Stimulated activated CD8-positive, alpha-beta memory T cell treated with anti-CD3 and anti-CD28 coated beads, Interleukin-12 subunit alpha, Interleukin-12 subunit beta, amount 100 ng/mL, for 4 hours (primary cell): ENCODE measurements at places on chromosomes 6 and 20.

DNA sequence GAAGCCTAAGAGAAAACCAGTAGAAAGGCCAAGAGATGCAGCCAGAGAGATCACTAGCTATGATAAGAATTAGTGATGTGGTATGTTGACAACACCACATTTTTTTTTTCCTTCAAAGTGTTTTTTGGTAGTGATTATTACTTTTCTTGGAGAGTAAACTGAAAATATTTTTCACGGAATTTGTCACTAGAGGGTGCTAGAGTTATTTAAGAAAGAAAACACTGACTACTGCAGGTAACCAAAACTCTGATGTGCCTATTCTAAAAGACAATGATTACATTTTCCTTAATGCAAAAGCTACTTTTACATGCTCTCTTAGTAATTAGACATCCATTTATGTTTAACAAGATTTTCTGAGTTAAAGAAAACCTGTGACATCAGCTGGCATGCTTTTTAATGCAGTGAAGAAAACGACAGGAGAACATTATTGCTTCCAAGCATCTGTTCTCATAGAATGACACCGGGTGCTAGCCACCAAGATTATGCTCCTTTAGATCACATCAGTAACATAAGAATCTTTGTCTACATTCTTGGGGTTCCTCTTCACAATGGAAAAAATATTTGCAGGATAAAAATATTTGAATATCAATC is 28.8 kb downstream of the RWDD2A start:
- DNase-seq: no peak

DNA sequence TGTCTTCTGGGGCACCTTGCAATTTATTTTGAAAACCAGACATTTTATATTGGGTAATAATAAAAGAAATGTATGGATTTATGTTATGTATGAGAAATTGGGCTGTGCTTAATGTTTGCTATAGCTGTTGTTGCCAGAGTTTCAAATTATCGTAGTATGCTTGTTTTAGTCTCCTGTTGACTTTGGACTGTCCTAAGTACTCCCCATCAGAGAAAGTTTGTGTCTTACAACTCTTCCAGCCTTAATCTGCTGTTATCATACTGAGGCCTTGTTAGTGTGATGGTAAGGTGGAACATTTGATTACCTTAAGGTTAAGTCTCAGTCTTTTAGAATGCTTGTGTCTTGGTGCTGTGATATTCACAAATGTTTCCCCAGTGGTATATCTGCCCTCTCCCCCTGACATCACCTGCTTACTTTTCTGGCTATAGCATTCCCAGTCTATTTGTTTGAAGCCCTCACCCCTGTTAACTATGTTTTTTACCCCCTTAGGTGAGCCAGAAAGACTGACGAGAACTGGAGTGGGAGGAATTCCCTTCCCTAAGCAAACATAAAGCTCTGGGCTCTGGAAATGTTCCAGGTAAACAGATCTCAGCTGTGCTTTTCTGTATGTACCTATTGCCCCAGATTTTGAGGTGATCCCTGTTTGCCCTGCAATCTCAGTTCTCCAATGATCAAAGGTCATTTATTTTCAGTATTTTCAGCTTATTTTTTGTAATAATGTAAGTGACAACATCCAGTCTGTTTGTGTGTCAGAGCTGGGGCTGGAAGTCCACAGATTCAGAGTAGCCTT is 581.1 kb upstream of the CITED2 start:
- DNase-seq: no peak

GRCh38 chr6:24481449-24481848 is 7.9 kb downstream of the GPLD1 start:
- DNase-seq: no peak

- DNase-seq: no peak
Measured at GRCh38 chr6:81515562-81516453, 236.7 kb downstream of the TENT5A start.
